ENCODE measurements at places on chromosomes 13 and 19.

DNA sequence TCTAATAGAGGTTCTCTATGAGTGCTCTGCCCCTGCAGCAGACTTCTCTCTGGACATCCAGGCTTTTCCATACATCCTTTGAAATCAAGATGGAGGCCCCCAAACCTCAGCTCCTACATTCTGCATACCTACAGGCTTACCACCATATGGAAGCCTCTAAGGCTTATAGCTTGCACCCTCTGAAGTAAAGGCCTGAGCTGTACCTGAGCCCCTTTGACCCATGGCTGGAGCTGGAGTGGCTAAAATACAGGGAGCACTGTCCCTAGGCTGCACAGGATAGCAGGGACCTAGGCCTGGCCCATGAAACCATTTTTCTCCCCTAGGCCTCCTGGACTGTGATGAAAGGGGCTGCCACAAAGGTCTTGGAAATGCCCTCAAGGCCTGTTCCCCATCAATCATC, 1086.1 kb upstream of the MIR17HG start:
- no peak for DNase-seq

- DNase-seq: no peak
Observed at GRCh38 chr19:11421371-11422098, 2.4 kb upstream of the RGL3 start.

DNA sequence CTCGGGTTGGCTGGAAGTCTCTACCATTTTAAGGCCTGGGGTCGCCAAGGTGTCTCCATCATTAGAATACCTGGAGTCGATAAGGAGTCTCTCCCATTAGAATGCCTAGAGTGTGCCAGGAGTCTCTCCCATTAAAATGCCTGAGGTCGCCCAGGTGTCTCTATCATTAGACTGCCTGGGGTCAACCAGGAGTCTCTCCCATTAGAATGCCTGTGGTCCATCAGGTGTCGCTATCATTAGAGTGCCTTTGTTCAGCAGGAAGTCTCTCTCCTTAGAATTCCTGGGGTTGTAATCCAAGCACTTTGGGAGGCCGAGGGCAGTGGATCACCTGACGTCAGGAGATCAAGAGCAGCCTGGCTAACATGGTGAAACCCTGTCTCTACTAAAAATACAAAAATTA, 1533.0 kb downstream of the UQCRFS1 start:
- no peak for DNase-seq

GRCh38 chr13:58081301-58081820, 449.8 kb downstream of the PCDH17 start:
- DNase-seq: no peak

DNA sequence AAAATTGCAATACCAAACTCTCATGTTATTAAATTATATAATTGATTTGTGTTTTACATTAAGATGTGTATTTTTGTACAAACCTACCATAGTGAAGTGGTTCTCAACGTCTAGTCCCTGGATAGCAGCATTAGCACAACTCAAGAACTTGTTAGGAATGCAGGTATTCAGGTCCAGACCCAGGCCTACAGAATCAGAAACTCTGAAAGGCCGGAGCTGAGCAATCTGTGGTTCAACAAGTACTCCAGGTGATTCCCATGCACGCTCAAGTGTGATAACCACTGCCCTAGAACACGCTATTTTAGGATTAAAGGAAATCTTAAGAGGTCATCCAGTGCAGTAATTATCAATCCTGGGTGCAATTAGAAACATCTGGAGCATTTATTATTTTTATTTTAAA, 456.3 kb downstream of the IRS2 start:
- no peak for DNase-seq

- DNase-seq: no peak
Observed at GRCh38 chr13:29270271-29270985, 325.1 kb downstream of the SLC7A1 start.

DNA sequence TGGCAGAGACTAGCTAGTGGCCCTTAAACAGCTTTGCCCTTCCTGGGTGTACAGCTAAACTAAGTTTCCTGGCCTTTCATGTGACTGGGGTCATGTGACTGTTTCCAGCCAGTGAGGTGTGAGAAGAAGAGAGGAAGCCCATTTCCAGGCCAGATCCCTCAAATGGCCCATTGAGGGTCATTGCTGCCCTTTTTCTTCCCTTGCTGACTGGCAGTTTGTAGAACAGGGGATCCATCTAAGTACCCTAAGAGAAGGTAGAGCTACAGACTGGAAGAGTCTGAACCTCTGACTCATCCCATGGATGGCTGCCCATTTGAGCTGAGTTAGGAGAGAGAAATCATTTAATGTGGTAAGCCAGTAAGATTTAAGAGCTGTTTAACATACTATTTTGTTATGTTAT, 2.8 kb downstream of the SWSAP1 start:
- DNase-seq: no peak

- DNase-seq: no peak
Observed at GRCh38 chr19:4267901-4268815, 10.9 kb upstream of the SHD start.

DNA sequence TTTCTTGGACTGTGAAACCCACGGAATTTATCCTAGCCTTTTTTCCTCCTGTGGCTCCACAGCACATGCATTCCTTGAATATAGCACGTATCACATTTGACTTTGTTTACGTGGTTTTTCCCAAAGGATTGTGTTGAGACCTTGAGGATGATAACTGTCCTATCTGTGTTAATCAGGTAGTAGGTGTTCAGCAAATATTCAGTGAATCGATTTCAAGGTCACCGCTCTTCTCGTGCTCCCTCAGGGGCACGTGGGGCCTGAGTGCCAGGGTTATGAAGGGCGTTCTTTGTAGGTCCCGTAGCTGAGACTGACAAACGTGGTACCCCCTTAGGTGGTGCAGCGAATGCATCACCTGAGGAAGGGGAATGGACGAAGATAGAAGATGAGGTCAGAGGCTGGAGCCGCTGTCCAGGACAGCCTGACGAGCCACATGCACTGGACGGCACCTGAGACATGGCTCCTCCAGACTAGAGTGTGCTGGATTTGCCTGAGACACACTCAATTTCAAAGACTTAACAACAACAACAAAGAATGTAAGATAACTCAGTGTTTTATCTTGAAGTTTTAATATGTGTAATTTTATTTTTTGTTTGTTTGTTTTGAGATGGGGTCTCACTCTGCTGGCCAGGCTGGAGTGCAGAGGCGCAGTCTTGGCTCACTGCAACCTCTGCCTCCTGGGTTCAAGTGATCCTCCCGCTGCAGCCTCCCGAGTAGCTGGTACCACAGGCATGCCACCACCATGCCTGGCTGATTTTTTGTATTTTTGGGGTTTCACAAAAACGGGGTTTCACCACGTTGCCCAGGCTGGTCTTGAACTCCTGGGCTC, 131.2 kb upstream of the RNF113B start:
- no peak for DNase-seq

DNA sequence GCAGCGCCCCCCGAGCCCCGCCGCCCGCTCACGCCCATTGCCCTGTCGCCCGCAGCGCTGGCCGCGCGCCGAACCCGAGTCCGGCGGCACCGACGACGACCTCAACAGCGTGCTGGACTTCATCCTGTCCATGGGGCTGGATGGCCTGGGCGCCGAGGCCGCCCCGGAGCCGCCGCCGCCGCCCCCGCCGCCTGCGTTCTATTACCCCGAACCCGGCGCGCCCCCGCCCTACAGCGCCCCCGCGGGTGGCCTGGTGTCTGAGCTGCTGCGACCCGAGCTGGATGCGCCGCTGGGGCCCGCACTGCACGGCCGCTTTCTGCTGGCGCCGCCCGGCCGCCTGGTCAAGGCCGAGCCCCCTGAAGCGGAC, 518 bp downstream of the KLF2 start:
- DNase-seq: no peak

DNA sequence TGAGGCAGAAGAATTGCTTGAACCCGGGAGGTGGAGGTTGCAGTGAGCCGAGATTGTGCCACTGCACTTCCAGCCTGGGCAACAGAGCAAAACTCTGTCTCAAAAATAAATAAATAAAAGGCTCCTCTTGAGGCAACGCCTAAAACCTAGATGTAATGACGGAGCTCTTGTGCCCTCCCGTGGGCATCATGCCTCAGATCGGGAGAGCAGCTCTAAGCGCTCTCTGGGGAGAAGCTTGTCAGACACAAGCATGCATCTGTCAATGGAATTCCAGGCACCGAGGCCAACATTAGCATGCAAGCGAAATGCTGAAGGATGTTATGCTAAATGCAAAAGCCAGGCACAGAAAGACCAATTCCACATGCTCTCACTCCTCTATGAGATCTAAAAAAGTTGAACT, 45.6 kb upstream of the MRI1 start:
- DNase-seq: no peak

- no peak for DNase-seq
Observed at GRCh38 chr19:1932395-1932794, 8.6 kb upstream of the CSNK1G2 start.

DNA sequence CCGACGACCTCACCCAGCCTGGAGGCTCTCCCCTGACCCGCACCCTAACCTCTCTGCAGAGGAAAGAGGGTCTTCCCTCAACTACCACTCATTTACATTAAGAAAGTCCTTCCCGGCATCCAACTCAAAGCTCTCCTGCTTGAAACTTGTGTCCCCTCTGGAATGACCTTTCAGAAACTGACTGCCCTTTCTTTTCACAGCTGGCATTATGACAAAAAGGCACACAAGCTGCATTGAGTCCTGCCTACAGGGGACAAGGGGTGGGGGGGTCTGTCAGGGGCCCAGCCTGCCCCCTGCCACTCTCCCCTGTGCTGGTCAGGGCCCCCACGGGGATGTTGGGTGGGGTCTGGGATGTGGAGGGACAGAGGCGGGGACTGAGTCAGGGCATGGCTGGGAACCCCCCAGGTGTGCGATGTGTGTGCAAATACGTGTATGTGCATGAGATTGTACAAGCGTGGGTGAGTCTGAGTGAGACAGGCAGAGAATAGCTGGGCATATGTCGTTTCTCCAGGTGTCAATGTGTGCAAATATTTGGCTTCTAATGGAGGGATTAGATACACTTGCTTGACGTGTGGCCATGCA, 2.0 kb downstream of the COL5A3 start:
- no peak for DNase-seq

DNA sequence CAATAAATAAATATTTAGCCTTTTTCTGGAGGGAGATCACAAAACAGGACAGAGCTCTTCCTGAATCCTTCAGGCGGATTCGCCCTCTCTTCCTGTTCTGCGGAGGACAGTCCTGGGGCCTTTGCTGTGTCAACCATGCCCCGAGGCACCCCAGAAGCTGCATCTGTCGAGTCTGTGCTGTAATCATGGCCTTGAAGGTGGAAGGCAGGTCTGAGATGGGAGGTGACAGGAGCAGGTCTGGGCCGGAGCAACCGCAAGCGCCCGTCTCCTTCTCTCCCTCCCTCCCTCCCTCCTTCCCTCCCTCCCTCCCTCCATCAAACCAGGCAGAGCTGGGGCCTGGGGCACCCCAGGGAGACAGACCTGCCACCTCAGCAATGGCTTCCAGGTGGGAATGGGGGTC, 4.6 kb upstream of the FXYD3 start:
- DNase-seq: no peak

- no peak for DNase-seq
Observed at GRCh38 chr19:20863176-20863575, 59.9 kb upstream of the ZNF85 start.

DNA sequence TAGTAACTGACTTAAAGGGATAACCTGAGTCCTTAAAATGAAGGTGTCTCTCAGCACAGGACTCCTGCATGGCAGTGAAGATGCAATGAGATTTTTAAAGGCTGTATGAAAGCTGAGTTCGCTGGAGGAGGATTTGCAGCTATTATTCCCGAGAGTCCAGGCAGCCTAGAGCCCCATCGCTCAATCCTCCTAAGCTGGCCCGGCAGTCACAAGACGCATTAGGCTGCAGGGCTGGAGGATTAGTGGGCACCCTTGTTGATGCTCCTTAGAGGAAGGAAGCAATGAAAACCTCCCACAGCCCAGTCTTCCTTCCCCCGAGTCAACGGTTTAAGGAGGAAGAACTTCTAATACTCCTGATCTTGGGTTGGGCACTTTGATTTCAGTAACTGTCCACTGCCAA, 239.5 kb downstream of the EFNB2 start:
- no peak for DNase-seq

GRCh38 chr13:112651311-112651710, 38.5 kb upstream of the ATP11A start:
- no peak for DNase-seq

DNA sequence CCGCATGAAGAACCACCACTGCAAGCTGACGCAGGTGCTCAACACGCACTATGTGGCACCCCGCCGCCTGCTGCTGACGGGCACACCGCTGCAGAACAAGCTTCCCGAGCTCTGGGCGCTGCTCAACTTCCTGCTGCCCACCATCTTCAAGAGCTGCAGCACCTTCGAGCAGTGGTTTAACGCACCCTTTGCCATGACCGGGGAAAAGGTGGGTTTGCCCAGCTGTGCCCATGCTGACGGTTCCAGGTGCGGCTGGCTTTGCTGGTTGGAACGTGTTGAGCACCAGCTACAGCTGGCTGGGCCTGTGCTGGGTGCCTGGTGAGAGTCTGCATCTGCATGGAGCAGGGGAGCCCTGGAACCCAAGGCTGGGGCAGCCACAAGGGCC, 60.9 kb downstream of the SMARCA4 start:
- DNase-seq: no peak

DNA sequence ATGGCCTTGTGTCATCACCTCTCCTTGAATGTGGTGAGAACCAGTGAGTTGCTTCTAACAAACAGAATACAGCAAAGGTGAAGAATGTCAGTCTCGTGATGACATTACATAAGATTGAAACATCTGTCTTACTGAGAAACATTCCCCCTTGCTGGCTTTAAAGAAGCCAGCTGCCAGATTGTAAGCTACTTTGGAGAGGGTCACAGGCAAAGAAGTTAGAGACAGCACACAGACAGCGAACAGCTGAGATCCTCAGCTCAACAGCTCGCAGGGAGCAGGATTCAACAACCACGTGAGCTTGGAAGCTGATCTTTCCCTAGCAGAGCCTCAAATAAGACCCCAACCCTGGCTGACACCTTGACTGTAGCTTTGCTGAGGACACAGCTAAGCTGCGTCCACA, 367.9 kb downstream of the LIG4 start:
- no peak for DNase-seq

GRCh38 chr13:44648392-44649103, 72.4 kb upstream of the TSC22D1 start:
- DNase-seq: peak; percentile 4

- no peak for DNase-seq
Observed at GRCh38 chr13:101499406-101499805, 46.9 kb downstream of the ITGBL1 start.

GRCh38 chr13:40665126-40666044, 1.1 kb downstream of the FOXO1 start:
- no peak for DNase-seq

GRCh38 chr13:108915095-108915633, 285.8 kb downstream of the MYO16 start:
- no peak for DNase-seq

DNA sequence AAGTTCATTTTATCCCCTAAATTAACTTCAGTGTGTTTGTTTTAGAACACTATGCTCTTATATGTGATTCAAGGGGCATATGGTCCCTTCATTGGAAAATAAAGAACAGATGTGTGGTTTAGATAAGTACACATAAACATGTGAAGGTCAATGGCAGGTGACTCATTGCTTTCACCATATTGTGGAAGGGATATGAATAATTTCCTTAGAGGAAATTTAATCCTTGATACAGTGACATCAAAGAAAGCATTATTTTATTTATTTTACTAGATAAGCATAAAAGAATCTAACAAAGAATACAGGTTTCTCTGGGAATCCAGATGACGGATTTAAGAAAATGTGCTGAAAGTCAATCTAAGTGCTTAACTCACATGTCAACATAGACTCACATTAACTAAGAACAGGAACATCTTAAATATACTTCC, 373.5 kb downstream of the KCTD12 start:
- no peak for DNase-seq
